ENCODE measurements at places on chromosomes 2 and 18. TPM values are rescaled to one million over a fixed set of nuclear protein-coding genes. Genes with fewer than 3 reads are reported as not detected.

The LOXHD1 gene
- total RNA-seq = 0.18 TPM

The CFLAR gene
- total RNA-seq = 65.3 TPM

The PAIP2B gene
- 17.3 TPM for total RNA-seq

The GREB1L gene
- 66.2 TPM for total RNA-seq

The CHRND gene
- 0.18 TPM for total RNA-seq

The RBFA gene
- 63.1 TPM for total RNA-seq

The SERPINB11 gene
- total RNA-seq = not detected

The RND3 gene
- 101 TPM for total RNA-seq

The RBM44 gene
- total RNA-seq = 2.2 TPM

The MAP4K3 gene
- total RNA-seq = 137 TPM

The IL36RN gene
- not detected for total RNA-seq

The CYRIA gene
- 28.2 TPM for total RNA-seq

The GALNT13 gene
- total RNA-seq = 14.2 TPM

The LRP2 gene
- 22.0 TPM for total RNA-seq

The RBM43 gene
- 3.8 TPM for total RNA-seq

The MBP gene
- 22.5 TPM for total RNA-seq

The GPAT2 gene
- 1.2 TPM for total RNA-seq

The GPR45 gene
- total RNA-seq = 1.5 TPM

The CASP8 gene
- total RNA-seq = 2.7 TPM

The KCNK3 gene
- 6.3 TPM for total RNA-seq

The UGT1A8 gene
- total RNA-seq = not detected

The RMC1 gene
- 29.4 TPM for total RNA-seq

The DYNAP gene
- not detected for total RNA-seq

The SLC38A11 gene
- 4.4 TPM for total RNA-seq

The FOXI3 gene
- 0.36 TPM for total RNA-seq

The MEP1B gene
- 0.54 TPM for total RNA-seq

The MROH2A gene
- total RNA-seq = not detected

The AKAIN1 gene
- 6.9 TPM for total RNA-seq
